ENCODE measurements at places on chromosomes 6 and 20. TPM values are rescaled to one million over a fixed set of nuclear protein-coding genes. Genes with fewer than 3 reads are reported as not detected.

HMGCLL1 gene
- not detected for total RNA-seq

DSP gene
- total RNA-seq: 39.5 TPM

OR2H1 gene
- total RNA-seq: not detected

ATG5 gene
- total RNA-seq: 53.7 TPM

ECI2 gene
- total RNA-seq: 163 TPM

GFOD1 gene
- total RNA-seq: 3.3 TPM

TNXB gene
- total RNA-seq: 45.7 TPM

BMP6 gene
- 0.07 TPM for total RNA-seq

PEDS1 gene
- total RNA-seq: 46.3 TPM

PRKN gene
- 0.43 TPM for total RNA-seq

ARFGEF3 gene
- 3.5 TPM for total RNA-seq

All from A172 (cell line).